Kidney (tissue), 22 donors: ENCODE measurements at places on chromosomes 3 and 15. TPM values are rescaled to one million over a fixed set of nuclear protein-coding genes. Genes with fewer than 3 reads are reported as not detected.
A peak's percentile ranks its signal among the peaks of the same experiment; 100 is the strongest.

The GP9 gene
- 0.49 TPM for polyA plus RNA-seq

The MYRIP gene
- 0.92 TPM for polyA plus RNA-seq

The GPR62 gene
- polyA plus RNA-seq: 0.41 TPM

The C3orf85 gene
- 40.4 TPM for polyA plus RNA-seq

The MASP1 gene
- 2.8 TPM for polyA plus RNA-seq

The PLA2G4E gene
- not detected for polyA plus RNA-seq

The GOLGA6L4 gene
- 3.0 TPM for polyA plus RNA-seq

GRCh38 chr15:37810381-37810780, 124.1 kb upstream of the TMCO5A start:
- DNase-seq: no peak

DNA sequence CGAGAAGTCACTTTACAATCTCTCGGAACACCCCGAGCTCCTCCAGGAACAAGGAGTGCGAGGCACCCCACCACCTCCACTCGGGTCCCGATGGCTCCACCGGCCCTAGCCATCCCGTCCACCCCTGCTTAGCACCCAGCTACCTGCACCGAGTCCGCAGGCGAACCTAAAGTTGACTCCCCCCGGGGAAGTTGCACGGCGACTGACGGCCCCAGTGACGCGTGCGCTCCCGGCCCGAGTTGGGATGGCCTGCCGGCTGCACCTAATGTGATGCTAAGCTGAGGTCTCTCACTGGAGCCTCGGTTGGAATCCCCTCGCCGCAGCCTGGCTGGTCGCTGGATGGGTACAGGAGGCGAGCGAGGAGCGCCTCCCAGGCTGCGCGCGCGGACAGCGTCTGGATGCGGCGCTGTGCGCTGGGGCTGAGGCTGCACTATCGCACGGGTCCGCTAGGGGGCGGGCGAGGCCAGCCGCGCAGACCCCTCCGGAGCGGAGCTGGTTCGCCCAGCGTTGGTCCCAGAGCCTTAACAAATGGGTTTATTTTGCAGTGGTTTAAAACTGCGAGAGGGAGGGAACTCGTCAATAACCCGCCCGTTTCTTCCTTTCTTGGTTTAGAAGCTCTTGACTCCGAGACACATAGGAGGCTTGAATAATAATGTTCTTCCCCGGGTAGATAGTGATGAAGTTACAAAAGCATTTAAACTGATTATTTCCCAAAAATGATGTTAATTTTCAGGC, at the start of gene OXTR:
OXTR (minus strand) TSS at position 526 of the 735 bp plus-strand sequence. CDS start 1,426 bp downstream, outside the sequence.
- peak; percentile 79 for DNase-seq

GRCh38 chr3:126931806-126932187, 51.1 kb upstream of the PLXNA1 start:
- no peak for DNase-seq

GRCh38 chr3:96319166-96319565, 495.2 kb upstream of the EPHA6 start:
- DNase-seq: no peak

DNA sequence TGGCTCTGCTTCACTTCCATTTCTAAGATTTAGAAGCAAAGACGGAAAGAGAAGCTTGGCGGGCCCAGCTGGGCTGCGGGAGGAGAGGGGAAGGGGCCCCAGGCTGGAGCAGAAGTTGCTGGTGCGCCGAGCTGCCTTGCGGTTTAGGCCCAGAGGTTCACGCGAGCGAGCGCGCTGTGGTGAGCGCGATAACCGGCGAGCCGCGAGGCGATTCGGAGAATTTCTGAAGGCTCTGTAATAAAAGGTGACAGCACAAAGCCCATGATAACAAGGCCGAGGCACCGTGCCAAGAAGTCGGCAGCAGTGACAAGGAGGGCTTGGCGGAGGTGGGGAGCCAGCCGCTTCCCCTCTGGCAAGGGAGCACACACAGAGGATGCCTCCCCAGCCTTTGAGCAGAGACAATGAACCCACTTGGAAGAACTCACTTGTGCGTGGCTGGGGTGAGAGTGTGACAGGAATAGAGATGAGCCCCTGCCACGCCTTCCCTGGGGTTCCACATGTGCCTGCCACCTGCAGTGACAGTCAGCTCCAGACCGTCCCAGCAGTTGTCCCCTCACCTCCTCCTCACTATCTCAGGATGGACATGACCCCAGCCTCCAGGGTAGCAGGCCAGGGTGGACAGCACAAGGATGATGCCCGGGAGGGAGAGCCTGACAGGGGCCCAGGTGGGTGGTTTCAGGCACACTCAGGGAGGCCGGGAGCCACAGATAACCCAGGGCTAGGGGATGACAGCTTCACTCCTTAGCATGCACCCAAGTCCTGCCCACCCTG, 315.2 kb downstream of the UACA start:
- DNase-seq: peak; percentile 67

DNA sequence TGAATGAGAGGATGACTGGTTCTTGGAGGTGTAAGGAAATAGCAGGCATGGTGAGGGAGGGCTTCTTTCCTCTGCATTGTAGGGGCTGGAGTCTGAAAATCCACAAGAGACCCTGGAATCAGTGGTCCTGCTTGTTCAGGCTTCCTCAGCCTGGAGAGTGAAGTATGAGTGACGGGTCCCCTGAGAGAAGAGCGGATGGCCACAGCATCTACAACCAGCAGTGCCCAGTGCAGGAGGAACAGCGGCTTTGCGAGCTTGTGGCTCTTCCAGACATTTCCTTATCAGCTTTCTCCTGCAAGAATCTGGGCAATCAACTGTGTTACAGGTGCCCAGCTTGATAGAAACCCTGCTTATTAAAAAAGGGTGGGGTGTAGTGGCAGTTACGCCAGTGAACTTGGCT, 97.0 kb upstream of the HES1 start:
- no peak for DNase-seq

DNA sequence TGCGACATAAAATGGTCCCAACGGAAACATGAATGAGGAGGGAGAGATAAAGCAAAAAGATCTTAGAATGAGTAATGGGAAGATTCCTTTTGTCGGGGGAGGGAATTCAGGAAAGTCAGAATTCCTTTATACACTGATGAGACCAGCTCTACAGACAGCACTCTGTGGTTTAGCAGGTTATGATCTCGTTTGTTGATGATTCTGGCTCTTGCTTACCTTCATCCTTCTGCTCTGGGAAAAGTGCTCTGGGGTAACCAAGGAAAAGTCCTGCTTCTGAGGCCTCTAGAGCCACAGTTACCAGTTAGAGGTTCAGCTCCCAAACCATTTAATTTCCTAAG, 150.7 kb upstream of the NR2E3 start:
- no peak for DNase-seq

GRCh38 chr15:98725874-98726273, 77.5 kb downstream of the IGF1R start:
- DNase-seq: no peak

DNA sequence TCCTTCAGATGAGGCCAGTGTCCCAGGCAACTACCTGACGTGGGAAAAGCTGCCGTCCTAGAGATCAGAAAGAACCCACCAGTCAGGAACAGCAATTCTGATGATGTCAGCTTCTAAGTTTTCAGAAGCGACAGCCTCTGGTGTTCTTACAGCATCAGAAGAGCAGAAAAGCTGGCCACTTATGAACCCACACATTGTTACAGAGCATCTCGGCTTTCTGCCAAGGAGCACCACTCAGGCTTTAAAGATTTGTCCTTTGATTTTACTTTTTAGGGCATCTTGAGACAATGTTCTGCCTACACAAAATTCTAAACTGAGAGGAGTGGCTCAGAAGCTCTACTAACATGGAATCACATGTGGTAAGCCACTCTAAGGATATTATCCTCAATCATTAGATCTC, 49.7 kb upstream of the BOC start:
- DNase-seq: no peak

DNA sequence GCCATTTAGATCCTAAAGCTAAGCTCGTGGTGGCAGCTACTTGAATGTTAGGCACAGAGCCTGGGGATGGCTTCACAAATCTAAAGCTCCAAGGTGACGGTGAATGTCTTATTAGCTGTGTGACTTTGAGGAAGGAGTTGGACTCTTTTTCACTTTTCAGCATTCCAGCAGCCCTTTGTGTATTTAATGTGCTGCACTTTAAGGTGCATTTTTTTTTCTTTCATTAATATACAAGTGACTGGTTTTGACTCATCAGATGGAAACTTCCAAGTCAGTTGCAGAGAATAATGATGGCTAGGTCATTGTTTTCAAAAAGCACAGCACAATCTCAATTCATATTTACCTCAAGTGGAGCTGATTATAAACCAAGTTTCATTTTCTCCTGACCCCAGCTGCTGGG, 55.8 kb downstream of the TMED3 start:
- no peak for DNase-seq

DNA sequence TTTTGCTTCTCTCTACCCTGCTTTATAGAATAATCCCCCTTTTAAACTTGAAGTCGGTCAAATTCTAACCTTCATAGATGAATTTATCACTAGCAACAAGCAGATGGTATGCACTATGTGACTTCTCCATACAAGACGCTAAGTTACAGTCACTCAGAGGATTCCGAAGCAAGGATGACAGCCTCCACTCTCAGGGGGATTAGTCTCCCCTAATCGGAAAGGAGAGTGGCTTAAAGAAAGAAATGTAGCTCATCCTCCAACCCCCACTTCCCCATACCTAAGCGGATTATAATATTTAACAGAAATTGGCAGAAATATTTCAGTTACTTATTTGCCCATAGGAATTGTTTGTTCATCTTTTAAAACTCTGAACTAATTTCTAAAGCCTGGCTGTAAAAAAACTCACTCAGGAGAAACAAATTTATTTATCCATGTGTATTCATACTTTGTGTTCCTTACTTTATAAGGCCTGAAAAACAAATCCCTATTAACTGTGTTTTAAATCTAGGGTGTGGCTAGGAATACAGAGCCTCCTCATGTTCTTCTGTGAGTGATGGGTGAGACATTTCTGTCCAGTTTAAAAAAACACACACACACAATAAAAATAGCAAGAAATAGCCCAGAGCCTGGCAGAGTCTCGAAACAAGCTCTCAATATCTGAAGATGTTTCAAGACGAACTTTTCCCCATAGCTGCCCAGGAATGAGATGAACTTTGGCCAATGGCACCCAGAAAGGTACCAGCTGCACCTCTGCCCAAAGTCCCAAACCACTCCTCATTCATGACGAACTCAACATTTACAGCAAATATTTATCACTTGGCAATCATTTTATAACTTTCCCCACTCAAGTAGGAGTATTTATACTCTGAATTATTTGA, 18.7 kb downstream of the SIAH2 start:
- no peak for DNase-seq

DNA sequence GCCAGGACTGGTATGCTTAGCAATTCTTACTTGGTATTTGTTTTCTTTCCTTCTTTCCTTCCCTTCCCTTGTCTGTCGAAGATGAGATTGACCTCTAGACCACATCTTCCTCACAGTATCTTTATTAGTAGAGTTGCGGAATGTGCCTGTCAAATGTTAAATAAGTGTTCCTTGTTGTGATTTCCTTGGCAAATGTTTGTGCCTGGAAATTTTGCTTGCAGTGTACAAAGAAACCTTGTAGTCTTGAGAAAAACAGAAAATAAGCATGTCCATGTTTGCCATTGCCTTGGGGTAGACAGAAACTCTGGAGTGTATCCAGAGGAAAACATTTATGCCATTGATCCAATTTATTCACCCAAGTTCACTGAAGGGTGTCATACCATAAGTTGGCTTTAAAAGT, 79.5 kb upstream of the ZNF385D start:
- DNase-seq: no peak

DNA sequence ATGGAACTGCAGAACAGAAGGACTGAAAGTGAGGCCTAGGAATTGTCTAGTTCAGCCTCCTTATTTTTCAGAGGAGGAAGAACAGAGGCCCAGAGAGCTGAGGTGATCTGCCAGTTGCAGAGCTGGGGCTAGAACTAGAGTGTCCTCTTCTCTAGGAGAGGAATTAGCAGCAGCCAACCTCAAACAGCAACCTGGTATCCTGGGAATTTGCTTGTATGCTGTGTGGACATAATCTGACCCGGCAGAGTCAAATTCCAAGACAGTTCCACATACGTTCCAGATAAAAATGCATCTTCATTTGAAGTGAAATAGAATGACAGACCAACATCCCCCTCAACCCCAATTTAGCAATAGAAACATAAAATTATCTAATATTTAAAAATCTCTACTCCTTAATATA, 13.5 kb upstream of the TSC22D2 start:
- DNase-seq: no peak

DNA sequence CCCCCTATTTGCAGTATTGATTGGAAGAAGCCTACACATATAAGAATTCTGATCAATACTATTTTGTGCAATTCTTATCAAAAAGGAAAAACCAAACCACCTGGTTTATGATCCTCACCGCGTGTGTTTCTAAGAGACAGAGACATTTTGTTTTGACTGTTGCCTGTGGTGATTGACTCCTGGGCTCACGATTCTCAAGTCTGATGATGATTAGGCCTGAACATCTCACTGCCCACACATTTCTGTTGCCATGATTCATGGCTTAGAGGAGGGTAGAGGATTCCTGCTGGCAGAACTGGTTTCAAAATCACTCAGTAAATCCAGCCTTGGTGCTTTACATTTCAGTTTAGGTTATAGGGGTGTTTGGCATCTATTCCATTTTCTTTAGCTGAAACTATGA, 88.3 kb upstream of the UBE3A start:
- DNase-seq: no peak

DNA sequence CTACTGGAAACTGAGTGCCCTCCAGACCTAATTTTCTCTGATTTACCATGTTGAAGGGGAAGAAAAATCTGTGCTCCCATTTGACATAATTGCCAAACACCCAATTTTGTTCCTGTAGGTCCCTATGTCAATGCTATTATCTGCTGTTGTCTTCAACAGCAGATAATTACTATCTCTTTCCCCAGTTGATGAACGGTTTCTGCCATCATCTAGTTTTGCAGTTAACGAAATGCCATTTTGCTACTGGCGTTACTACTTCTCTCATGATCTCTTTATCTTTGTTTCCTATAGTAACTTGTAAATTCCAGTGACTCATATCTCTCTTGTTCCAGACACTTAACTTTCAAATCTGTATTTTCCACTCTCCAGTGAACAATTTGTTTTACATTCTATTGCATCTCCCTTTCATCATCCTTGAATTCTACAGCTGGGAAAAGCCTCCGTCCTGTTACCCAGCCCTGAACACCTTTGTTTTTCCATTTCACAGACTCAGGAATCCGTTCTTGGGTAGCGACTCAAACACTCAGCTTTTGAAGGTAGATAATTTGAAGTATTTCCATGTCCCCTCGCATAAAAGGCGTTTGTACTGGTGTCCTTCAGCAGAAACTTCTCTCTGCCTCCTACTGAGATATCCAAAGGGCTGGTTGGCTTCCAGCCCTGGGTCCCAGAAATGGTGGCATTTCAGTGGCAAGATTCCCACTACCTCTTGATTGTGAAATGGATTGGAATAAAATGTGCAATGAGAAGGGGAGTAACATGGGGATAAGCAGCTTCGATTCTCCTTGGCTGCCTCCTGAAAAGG, 111.7 kb downstream of the FOXB1 start:
- DNase-seq: no peak

- DNase-seq: no peak
Measured at GRCh38 chr15:71545223-71545760, 265.1 kb upstream of the NR2E3 start.

DNA sequence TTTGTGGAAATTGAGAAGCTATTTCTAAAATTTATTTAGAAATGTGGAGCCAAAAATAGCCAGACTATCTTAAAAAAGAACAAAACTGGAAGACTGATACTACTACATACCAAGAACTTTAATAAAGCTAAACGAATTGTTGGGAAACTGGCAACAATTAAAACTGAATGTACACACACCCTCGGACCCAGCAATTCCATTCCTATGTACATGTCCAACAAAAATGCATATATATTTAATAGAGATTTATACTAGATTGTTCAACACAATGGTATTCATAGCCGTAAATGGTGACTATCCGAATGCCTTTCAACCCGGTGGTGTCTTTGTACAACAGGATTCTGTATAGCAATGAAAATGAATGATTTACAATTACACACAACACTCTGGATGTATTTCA, 136.5 kb upstream of the RASGRP1 start:
- DNase-seq: no peak
